Ureter (tissue), 1 donor: ENCODE measurements at places on chromosomes 7 and 10. TPM values are rescaled to one million over a fixed set of nuclear protein-coding genes. Genes with fewer than 3 reads are reported as not detected.

Gene UTF1
- total RNA-seq = not detected

Gene ATG9B
- 0.55 TPM for total RNA-seq

Gene TMEM26
- total RNA-seq = 4.1 TPM

Gene TAS2R5
- 6.2 TPM for total RNA-seq

Gene TIMM23
- 56.5 TPM for total RNA-seq

Gene CPVL
- total RNA-seq = 15.6 TPM

Gene SHH
- total RNA-seq = 23.2 TPM

Gene COX19
- total RNA-seq = 14.6 TPM

Gene PWWP2B
- total RNA-seq = 46.0 TPM

Gene ASAH2
- 11.3 TPM for total RNA-seq

Gene ALOX5
- total RNA-seq = 237 TPM

Gene TMEM270
- not detected for total RNA-seq

Gene STEAP1
- 20.5 TPM for total RNA-seq

Gene CPEB3
- 6.0 TPM for total RNA-seq

Gene SPDYE9
- total RNA-seq = not detected

Gene EGR2
- total RNA-seq = 5.7 TPM

Gene LRRC17
- total RNA-seq = 5.2 TPM

Gene GNGT1
- total RNA-seq = 0.70 TPM

Gene LBX1
- not detected for total RNA-seq

Gene ZNF804B
- total RNA-seq = not detected

Gene ENKUR
- total RNA-seq = not detected

Gene TMEM273
- total RNA-seq = 26.6 TPM

Gene AGAP6
- total RNA-seq = 27.7 TPM

Gene CFAP46
- total RNA-seq = 1.7 TPM

Gene VPS50
- 42.7 TPM for total RNA-seq

Gene OPN1SW
- not detected for total RNA-seq

Gene C10orf53
- not detected for total RNA-seq

Gene HGF
- 20.9 TPM for total RNA-seq

Gene THNSL1
- total RNA-seq = 7.7 TPM

Gene DOCK1
- 97.7 TPM for total RNA-seq

Gene ZNF277
- 20.6 TPM for total RNA-seq

Gene SPDYE2B
- total RNA-seq = not detected

Gene HOXA3
- 16.0 TPM for total RNA-seq

Gene VWA2
- 5.1 TPM for total RNA-seq

Gene PRPS1L1
- not detected for total RNA-seq

Gene CHST15
- 15.7 TPM for total RNA-seq

Gene TET1
- total RNA-seq = 4.8 TPM

Gene TMEM139
- total RNA-seq = 34.0 TPM
